Esophagus squamous epithelium (tissue), 5 donors: ENCODE measurements at places on chromosomes 5 and 9.

- no peak overlapping the region for H3K4me3 ChIP-seq
- DNase-seq = no peak
- no peaks in the 10 kb centered on the region for H3K36me3 ChIP-seq
- no peaks in the 10 kb centered on the region for H3K4me1 ChIP-seq
Measured at GRCh38 chr9:82489201-82489821, 500.7 kb downstream of the SPATA31D1 start.

DNA sequence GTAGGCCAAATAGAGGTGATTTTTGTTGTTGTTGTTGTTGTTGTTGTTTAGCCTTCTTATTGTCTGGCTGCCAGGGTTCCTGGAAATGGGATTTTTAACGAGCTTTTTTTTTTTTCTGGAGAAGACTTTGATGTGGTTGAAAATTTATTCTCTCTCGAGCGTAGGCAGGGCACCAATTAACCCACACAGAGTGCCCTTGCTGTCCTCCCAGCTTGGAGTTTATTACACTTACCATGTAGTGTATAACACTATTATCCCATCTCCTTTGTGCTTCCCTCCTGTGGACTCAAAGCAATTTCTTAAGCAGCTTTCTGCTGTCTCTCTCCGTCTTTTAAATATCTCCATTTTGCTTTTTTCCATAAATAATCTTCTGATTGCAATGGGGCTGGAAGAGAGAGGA is 57.4 kb downstream of the OR2K2 start:
- no peak for DNase-seq
- no peak overlapping the region for H3K27ac ChIP-seq
- H3K27me3 ChIP-seq = no peaks in the 10 kb centered on the region
- no peaks in the 10 kb centered on the region for H3K36me3 ChIP-seq
- no peak overlapping the region for H3K4me3 ChIP-seq
- H3K4me1 ChIP-seq = no peaks in the 10 kb centered on the region

DNA sequence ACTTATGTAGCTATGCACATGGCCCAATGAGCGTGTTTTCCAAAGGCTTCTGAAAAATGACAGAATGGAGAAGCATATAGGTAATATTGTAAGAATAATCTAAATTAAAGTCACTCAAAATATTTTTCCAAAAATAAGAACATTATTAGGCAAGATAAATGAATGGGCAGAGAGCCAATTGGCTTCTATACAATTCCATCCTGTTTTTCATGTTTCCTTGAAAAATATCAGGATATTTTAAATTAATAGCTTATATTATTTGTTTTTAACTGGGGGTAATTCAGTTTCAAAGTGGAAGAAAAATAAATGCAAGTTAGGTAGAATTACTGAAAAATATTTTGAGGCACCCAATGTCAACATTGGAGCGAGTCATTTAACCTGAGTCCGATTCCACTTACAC is 183.5 kb downstream of the PLK2 start:
- H3K4me3 ChIP-seq = no peak overlapping the region
- no peak overlapping the region for H3K27ac ChIP-seq
- H3K27me3 ChIP-seq = no peaks in the 10 kb centered on the region

DNA sequence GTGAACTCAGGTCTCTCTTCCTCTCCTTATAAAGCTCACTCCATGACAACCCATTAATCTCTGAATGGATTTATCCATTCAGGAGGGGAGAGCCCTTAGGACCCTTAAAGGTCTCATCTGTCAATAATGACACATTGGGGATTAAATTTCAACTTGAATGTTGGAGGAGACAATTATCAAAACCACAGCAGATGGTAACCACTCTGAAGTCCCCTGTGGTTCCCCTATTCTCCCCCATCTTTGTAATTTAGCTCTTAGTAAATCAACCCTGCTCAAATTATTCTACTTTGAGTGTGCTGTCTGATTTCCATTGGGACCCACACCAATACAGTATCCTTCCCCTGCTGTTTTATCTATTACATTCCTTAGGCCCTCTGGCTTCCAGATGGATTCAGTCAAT is 72.0 kb upstream of the RAI14 start:
- no peak overlapping the region for H3K4me3 ChIP-seq
- no peaks in the 10 kb centered on the region for H3K4me1 ChIP-seq
- no peak for DNase-seq
- no peaks in the 10 kb centered on the region for H3K27me3 ChIP-seq
- H3K36me3 ChIP-seq = no peaks in the 10 kb centered on the region

- no peaks in the 10 kb centered on the region for H3K27me3 ChIP-seq
- DNase-seq = no peak
- H3K36me3 ChIP-seq = no peaks in the 10 kb centered on the region
- H3K4me3 ChIP-seq = no peak overlapping the region
- H3K4me1 ChIP-seq = no peaks in the 10 kb centered on the region
Measured at GRCh38 chr9:86241216-86241615, 18.2 kb downstream of the C9orf153 start.

GRCh38 chr5:2135833-2136232 is 253.1 kb upstream of the IRX4 start:
- H3K27ac ChIP-seq = no peak overlapping the region
- DNase-seq = no peak
- H3K4me3 ChIP-seq = no peak overlapping the region

DNA sequence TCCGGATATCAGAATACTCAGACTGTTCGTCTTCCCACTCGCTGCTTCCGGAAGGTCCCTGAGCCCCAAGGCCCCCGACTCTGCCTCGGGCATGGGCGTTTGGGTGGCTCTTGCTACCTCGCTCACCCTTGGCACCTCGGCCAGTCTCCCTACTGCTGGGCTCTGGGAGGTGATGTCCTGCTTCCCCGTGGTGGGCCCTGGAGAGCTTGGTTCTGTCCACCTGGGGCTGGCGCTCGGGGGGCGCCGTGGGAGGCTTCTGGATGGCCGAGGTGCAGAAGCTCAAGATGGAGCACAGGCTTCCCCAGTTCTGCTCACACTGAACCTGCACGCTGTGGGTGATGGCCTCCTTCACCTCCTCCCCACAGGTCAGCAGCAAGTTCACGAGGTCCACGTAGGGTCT is 10.4 kb downstream of the STC2 start:
- no peak for DNase-seq
- H3K4me1 ChIP-seq = peaks cover 47% of the 10 kb centered on the region
- no peak overlapping the region for H3K27ac ChIP-seq
- no peaks in the 10 kb centered on the region for H3K27me3 ChIP-seq
- no peak overlapping the region for H3K4me3 ChIP-seq
- no peaks in the 10 kb centered on the region for H3K36me3 ChIP-seq

DNA sequence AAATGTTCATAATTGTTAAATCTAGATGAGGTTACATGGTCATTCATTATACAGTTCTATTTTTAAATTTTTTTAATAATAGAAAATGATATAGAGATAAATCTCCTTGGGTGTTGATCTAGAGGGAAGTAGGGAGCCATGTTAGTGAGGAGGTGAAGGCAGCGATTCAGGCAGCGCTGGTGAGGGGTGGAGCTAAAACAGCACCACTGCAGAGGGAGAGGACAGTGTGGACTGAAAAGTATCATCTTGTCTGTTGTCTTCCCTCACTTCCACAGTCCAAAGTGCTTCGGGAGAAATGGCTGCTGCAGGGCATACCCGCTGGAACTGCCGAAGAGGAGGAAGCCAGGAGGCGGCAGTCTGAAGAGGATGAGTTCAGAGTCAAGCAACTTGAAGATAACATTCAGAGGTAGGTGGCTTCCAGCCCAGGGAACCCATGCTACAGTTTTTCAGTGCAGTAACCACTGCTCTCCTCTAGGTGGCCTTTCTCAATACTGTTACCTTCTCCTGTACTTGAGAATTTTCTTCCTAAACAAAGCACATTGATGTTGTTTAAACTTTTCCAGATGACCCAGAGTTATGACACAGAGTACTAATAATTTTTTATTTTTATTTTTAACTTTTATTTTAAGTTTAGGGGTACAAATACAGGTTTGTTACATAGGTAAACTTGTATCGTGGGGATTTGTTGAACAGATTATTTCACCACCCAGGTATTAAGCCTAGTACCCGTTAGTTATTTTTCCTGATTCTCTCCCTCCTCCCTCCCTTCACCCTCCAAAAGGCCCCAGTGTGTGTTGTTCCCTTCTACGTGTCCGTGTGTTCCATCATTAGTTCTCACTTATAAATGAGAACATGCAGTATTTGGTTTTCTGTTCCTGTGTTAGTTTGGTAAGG is 100.5 kb downstream of the PALM2AKAP2 start:
- H3K27me3 ChIP-seq = no peaks in the 10 kb centered on the region
- no peak overlapping the region for H3K4me3 ChIP-seq
- no peaks in the 10 kb centered on the region for H3K36me3 ChIP-seq
- no peak overlapping the region for H3K27ac ChIP-seq
- DNase-seq = no peak

GRCh38 chr5:178441486-178442270 is 148.5 kb downstream of the COL23A1 start:
- no peaks in the 10 kb centered on the region for H3K27me3 ChIP-seq
- no peak overlapping the region for H3K4me3 ChIP-seq
- H3K27ac ChIP-seq = no peak overlapping the region
- H3K36me3 ChIP-seq = no peaks in the 10 kb centered on the region
- no peaks in the 10 kb centered on the region for H3K4me1 ChIP-seq

DNA sequence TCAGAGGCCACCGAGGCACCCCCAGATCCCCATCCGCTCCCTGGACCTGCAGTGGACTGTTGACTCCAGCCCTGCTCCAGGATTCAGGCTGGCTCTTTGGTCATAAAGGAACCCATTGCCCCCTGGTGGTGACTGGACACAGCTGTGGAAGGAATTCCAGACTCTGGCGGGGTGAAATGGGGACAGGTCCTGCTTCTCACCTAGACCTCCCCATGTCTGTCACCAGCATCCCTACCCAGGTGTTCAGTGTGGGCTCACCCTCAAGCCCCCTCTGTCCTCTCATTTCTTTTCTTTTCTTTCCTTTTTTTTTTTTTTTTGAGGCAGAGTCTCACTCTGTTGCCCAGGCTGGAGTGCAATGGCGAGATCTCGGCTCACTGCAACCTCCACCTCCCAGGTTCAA is 25.5 kb upstream of the STXBP1 start:
- H3K4me1 ChIP-seq = peaks cover 62% of the 10 kb centered on the region
- no peaks in the 10 kb centered on the region for H3K27me3 ChIP-seq
- peak overlapping the region; percentile 99 for H3K27ac ChIP-seq
- DNase-seq = no peak
- H3K4me3 ChIP-seq = no peak overlapping the region

- no peak overlapping the region for H3K4me3 ChIP-seq
- no peak for DNase-seq
- H3K4me1 ChIP-seq = no peaks in the 10 kb centered on the region
- no peak overlapping the region for H3K27ac ChIP-seq
- no peaks in the 10 kb centered on the region for H3K27me3 ChIP-seq
Measured at GRCh38 chr5:109186759-109187158, 223.0 kb downstream of the PJA2 start.

DNA sequence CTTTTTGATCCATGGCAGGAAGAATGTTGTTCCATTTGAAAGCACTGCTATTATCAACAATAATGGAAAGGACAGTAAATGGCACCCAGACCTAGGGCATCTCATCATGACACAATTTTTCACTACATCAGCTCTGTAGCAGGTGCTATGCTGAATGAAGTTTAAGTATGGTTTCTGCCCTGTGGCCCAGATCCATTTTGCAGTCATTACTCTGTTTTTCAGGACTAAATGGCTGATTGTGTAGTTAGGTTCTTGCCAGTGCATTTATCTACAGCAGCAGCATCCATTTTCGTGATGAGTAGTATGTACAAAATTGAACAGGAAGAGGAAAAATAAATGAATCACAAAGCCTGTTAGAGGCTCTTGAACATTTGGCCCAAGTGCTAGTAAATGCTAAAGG is 270.5 kb upstream of the CD180 start:
- no peak for DNase-seq
- no peaks in the 10 kb centered on the region for H3K4me1 ChIP-seq
- no peak overlapping the region for H3K27ac ChIP-seq
- H3K36me3 ChIP-seq = no peaks in the 10 kb centered on the region

DNA sequence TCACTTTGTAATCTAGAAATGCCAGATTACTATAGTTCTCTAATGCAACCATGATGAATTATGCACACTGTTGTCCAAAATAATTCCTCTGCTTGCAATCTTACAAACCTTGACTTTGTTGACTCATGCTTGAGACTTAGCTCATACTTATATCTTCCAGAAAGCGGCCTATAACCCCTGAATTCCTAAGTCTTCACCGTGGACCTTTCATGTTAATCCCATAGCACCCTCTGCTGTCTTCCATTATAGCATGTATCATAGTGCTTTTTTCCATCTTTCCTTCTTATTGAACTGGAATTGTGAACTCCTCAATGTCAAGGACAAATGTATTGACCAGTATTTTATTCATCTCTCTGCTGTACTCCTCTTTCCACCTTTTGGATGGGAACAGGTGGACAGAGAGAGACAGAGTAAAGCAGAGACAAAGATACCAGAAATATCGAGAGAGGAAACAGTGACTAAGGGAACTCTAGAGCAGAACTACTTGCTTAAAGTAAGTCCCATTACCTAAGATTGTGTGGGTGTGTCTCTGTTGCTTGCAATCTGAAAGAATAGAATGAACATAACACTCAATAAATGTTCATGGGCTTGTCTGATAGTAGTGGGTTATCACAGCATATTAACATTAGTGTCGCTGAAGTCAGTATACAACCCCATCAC is 110.0 kb downstream of the LURAP1L start:
- DNase-seq = no peak
- H3K36me3 ChIP-seq = no peaks in the 10 kb centered on the region
- no peaks in the 10 kb centered on the region for H3K27me3 ChIP-seq
- no peak overlapping the region for H3K27ac ChIP-seq
- H3K4me1 ChIP-seq = peaks cover 4% of the 10 kb centered on the region

GRCh38 chr5:59587489-59588337 is 305.8 kb downstream of the PDE4D start:
- no peaks in the 10 kb centered on the region for H3K27me3 ChIP-seq
- peaks cover 66% of the 10 kb centered on the region for H3K4me1 ChIP-seq
- no peaks in the 10 kb centered on the region for H3K36me3 ChIP-seq
- H3K4me3 ChIP-seq = peak overlapping the region; percentile 29
- no peak for DNase-seq
- H3K27ac ChIP-seq = no peak overlapping the region

DNA sequence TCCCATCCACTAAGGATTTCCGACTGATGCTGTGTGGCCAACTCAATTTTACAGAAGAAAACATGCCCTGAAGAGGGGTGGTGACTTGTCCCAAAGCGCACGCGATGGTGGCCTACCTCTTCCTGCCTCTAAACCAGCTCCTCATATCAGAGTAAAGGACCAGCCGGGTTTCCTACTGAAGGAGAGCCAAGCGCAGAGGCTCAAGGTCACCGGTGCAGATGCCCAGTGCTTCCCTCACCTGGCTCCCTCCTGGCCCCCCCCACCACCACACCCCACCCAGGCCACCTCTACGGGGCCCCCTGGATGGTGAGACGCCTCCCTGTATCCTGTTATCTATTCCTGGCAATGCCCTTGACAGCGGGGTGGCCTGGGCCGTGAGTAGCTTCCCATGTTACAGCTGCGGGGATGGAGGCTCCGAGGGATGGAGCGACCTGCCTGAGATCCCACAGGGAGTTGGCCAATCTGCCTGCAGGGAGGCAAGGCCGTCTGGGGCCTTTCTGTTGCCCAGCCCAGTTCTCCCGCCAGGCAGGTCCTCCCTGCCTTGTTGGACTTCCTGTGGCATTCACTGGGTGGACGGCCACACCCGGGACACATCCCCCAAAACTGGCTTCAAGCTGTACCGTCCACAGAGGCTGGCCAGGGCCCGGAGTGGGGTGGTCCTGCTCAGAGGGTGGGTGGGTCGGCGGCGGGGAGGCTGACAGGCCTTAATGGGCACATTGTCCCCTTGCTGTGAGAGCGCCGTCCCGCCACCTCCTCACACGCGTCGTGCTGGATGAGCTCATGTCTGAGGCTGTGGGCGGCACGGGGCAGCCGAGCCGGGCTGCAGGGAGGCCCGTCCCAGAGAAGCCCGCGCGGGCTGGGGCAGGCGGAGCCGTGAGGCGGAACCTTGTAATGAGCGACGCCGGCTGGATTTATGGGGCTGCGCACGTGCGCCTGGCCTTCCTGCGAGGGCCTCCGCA is 72.5 kb downstream of the MACROH2A1 start:
- H3K4me3 ChIP-seq = no peak overlapping the region
- no peaks in the 10 kb centered on the region for H3K36me3 ChIP-seq
- peaks cover 22% of the 10 kb centered on the region for H3K4me1 ChIP-seq
- no peak overlapping the region for H3K27ac ChIP-seq
- DNase-seq = no peak
